ENCODE measurements at places on chromosomes 4 and X.
A peak's percentile ranks its signal among the peaks of the same experiment; 100 is the strongest.

DNA sequence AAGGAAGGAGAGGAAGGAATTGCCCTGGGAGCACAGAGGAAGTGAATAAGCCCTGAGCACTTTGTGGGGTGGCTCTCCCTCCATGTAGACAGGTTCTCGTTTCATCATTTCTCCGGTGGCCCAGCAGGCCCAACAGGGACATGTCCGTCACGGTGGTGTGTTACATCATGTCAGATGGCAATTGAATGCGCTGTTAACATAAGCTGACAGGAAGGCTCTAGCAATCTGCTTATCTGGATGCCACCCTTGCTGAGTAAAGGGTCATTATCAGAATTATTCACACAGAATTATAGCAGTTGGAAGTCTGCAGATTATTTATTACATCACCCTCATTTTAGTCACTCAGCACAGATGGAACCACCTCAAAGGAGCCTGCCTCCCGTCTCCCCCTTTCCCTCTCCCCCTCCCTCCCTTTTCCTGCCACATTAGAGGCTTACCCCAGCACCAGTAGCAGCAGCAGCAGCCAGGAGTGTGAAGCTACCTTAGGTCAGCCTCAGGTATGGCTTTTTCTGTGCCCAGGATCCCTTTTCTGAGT is 124.3 kb upstream of the TRIM2 start:
- DNase-seq: no peak

- DNase-seq: no peak
Observed at GRCh38 chr4:81589262-81589661, 117.6 kb upstream of the RASGEF1B start.

- DNase-seq: peak; percentile 52
Observed at GRCh38 chr4:52545099-52546069, 113.7 kb downstream of the USP46 start.

DNA sequence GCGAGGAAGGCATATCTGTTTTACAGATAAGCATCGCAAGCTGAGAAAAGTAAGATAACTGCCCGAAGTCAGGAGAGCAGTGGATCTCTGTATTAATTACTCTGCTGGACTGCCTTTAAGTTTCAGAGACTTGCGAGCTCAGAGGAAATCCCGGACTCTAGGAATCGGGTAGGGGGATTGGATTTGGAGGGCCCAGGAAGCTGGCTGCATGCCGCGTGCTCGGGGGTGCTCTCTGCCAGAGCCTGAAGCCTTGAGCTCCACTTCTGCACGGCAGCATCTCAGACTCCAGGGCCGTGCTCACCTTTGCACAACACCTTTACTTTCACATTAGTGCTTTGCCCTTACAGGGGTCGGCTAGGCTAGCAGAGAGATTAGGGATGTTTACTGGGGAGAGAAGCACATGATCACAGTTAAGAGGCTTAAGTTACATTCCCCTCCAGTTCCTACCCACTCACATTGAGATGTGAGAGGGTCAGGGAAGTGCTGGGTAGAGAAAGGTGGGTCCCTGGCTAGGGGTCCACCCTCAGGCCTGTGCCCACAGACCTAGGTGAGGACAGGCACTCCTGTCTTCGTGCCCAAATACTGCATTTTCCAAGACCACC is 57.0 kb downstream of the TRIML1 start:
- no peak for DNase-seq

- DNase-seq: no peak
Observed at GRCh38 chr4:141170671-141171070, 37.4 kb upstream of the RNF150 start.

DNA sequence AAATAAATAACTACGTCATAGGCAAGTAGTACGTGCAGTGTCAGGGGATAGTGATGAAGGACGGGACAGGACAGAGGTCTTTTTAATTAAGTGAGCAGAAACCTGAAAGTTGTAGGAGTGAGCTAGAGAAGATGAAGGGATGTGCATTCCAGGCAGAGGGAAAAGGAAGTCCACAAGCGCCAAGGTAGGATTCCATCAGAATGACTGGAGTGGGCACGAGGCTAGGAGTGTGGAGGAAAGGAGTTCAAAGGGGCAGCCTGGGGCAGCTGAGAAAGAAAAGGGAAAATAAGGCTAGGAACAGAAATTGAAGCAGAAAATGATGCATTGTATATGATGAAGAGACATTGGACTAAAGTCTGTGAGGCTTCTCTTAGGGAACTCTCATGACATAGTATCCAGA is 192.2 kb upstream of the TLL1 start:
- DNase-seq: no peak

- no peak for DNase-seq
Observed at GRCh38 chr4:64784125-64784524, 374.9 kb upstream of the TECRL start.

DNA sequence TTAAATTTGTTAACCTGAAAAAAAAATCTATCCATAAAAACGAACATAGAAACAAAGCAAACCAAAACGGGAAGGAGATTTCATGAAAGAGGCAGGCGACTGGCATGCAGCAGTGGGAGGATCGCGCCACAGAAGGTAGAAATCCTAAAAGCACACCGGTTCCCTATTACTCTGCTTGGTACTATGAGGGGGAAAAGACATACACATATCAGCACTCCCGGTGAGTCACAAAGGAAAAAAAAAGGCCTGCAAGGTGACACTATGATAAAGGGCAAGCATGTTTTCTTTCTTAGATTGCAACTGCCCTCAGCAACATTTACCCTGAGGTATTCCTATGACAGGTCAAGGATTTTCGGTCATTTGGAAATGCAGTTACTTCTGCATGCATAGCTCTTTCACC is 60.6 kb upstream of the NAP1L5 start:
- DNase-seq: no peak

- no peak for DNase-seq
Observed at GRCh38 chr4:137414802-137415201, 117.5 kb downstream of the PCDH18 start.

DNA sequence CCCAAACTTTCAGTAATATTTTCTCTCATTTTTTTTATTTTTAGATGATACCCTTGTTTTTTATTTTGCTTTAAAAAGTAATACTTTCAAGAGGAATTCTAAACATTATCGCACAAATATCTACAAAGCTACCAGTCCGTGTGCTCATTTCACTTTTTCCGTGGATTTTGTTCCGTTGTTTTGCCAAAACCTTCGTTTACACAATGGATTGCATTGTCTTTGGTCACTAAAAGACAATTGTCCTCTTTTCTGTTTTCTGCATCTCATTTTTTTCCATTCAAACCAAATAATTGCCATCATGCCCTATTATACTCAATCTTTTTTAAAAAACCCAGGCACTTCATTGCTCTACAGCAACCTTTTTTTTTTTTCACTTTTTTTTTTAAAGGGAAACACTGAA is 214.9 kb downstream of the CXXC4 start:
- DNase-seq: no peak

All from activated CD8-positive, alpha-beta memory T cell treated with anti-CD3 and anti-CD28 coated beads, Interleukin-2, amount 50 U/mL, for 4 hours (primary cell).